Stimulated activated CD8-positive, alpha-beta memory T cell treated with anti-CD3 and anti-CD28 coated beads, Interleukin-4, amount 100 ng/mL, for 1 hour (primary cell): ENCODE measurements at places on chromosomes 11 and 22.

DNA sequence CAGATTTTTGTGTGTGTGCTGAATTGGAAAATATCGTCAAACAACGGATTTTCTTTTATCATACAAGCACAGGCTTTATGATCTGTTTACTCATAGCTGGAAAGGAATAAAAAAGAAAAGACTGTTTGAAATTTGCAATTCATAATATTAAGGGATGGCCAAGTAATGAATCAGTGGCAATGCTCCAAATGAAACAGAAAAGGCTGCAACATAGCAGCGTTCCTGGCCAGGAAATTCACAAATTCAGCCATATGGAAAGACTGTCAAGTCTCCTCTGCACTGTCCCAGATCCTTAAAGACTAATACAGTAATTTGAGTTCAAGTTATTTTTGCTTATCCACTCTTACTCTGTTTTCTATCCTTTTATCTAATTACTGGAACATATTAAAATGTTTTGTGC, 98.2 kb downstream of the MSANTD4 start:
- DNase-seq = no peak

DNA sequence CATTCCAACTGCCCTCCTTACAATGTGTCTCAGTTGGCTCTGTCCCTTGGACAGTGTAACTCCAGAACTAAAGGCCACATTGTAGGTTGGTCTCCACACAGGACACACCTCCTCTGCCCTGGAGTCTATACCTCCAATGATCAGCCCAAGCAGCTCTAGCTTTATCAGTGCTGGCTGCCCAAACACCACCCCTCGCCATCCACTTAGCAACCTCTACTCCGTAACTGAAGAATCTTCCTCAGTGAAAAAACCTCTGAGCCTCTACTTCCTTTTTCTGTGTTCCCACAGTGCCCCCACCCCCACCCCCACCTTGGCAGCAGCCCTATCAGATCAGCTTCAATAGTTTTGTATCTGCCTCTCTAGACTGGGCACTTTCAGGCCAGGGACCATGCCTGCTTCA, 33.4 kb downstream of the SERPINH1 start:
- DNase-seq = no peak

DNA sequence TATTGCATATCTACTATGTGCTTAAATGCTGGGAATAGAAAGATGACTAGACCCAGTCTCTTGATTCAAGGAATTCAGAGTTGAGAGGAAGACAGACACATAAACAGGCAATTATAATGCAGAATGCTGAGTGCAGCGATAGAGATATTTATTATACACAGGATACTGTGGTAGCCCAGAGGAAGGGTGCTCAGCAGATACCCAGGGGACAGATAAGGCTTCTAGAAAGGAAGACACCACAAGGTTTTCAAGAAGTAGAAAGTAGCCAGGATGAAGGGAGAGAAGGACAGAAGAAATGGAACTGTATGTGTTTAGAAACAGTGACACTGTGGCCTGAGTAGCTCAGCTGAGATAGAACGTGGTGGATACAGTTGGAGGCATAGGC, 79.4 kb upstream of the NNMT start:
- no peak for DNase-seq

- no peak for DNase-seq
Observed at GRCh38 chr11:96219981-96220623, 122.9 kb downstream of the MAML2 start.

GRCh38 chr22:45787759-45788158, 116.1 kb downstream of the ATXN10 start:
- DNase-seq = no peak

DNA sequence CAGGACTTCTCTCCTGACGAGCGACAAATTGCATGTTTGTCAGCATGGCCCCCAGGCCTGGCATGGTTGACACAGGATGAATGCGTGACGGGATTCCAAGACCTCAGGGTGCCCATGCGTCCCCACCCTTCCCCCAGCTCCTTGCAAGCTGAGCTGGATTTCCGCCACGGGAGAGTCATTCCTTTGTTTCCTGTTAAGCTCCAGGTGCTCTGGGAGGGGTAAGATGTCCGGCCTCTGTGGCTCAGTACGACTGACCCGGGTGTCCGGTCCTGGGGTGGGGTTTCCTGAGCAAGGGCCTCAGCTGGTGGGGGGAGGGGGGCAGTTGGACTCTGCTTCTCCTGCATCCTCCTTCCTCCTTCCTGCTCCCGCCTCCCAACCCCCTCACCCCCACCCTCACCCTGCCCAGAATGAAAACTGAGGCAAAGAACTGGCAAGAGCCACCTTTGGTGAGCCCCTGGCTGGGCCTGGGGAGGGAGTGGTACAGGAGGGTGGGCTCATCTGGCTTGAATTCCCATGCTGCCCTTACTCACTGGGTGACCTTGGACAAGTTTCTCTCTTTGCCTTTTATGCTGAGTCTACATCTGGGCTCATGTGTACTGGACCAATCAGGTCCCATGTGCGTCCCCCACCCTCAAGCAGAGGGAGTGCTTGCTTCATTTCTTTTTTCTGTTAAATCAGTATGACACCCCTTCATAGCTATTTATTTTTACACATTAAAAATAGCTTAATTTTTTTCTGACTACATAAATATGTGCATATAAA, 2.5 kb downstream of the CDC42EP2 start:
- DNase-seq = no peak

DNA sequence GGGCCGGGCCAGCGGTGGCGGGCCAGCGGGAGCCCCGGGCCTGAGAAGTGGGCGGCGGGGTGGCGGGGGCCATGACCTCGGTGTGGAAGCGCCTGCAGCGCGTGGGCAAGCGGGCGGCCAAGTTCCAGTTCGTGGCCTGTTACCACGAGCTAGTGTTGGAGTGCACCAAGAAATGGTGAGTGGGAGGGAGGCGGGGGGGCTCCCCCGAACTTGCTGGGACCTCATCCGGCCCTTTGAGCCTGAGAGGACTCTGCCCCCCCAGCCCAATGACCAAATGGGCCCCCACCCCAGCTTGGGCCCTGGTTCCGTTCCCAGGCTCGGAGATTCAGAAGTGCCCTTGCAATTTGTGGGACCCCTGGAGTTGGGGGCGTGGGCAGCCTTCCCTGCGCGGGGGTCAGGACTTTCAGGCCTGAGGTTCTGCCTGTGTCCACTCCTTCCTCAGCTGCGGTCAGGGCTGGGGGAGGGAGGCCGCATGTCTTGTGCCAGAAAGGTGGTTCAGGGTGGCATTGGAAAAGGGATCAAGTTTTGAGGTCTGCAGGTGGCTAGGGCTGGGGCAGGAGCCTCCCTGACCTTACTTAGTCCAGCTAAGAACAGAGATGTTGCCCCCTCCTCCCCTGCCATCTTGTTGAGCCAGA, 496 bp downstream of the EHBP1L1 start:
- no peak for DNase-seq

DNA sequence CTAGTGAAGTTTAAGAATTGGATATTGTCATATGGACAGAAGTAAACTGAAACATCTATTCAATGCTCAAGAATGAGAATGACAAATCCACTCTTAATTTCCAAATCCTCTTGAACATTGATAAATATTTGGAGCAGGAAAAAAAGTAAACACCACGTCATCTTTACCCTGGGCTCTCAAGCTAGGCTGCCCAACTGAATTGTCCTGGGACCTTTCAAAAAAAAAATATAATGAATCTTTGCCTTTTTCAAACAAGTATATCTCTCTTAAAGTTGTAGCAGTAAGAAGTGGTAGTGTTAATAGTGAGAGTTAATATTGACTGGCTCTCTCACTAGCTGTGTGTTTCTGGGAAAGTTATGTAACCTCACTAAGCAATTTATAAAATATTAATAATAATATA, 374.3 kb downstream of the LRRC4C start:
- no peak for DNase-seq

DNA sequence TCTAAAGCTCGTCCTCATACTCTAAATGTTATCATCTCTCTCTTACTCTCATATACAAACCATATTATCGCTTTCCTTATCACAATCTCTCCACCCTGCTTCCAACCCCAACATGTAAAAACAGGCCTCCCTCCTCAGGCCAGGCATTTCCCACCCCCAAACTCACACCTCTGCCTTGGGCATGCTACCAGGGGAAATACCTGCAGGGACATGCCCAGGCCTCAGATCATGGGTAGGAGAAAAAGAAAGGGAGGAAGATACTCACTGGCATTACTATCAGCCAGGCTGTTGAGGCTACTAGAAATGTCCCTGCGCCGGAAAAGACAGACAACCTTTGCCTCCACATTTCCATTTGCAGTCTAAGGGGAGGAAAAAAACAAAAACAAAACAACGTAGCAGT, 1.8 kb downstream of the MTA2 start:
- no peak for DNase-seq

DNA sequence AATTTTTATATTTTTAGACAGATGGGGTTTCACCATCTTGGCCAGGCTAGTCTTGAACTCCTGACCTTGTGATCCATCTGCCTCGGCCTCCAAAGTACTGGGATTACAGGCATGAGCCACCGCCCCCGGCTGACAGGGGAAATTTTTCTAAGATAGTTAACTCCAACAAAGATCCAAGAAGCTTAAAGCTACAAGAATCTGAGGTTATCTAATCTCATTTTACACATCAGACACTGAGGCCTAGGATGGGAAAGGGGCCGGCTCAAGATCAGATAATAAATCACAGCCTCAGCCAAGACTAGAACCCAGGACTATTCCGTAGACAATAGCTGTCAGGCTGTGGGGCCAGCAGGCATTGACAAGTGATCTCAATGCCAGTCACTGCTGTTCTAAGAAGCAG, 94.0 kb downstream of the AMBRA1 start:
- no peak for DNase-seq

DNA sequence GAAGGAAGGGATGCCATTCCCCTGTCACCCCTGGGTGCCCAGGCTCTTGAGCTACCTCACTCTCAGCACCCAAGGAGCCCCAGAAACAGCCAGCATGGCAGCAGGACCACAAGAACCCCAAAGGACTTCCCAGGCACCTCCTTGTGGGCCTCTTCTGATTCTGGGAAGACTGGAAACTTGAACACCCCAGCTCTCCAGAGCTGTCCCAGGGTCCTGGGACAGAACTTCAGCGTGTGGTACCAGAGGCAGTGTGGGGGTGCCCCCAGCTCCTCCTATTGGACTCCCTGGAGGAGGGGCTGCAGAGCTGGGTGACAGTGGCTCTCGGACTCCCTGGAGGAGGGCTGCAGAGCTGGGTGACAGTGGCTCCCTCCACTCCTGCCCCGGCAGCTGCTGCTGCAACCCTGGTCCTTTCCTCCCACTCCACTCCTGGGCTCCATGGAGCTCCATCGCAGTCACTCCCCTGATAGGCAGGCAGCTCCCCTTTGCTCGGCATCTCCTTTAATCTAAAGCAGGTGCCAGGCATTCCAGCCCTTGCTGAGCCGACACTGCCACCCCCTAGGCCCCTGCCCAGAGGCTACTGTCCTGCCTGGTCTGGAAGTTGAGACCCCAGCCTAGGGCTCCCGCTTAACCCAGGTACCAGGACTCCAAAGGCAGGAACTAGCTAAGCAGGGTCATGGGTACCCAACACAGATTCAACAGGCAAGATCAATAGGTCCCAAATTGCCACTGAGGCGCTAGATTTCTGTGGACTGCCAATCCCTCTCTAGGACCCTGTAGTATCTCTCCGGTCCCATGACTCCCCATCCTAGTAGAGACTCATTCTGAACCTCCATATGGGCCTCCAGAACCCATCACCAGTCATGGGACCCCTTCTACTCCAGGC, 2.7 kb downstream of the BCL9L start:
- no peak for DNase-seq

- DNase-seq = no peak
Observed at GRCh38 chr11:15493066-15493465, 378.3 kb downstream of the INSC start.
